Small intestine (tissue), 16 donors: ENCODE measurements at places on chromosomes 11 and 22. TPM values are rescaled to one million over a fixed set of nuclear protein-coding genes. Genes with fewer than 3 reads are reported as not detected.

GRCh38 chr11:124751391-124751740 lies 689 bp downstream of the VSIG2 start:
- no peak for DNase-seq

DNA sequence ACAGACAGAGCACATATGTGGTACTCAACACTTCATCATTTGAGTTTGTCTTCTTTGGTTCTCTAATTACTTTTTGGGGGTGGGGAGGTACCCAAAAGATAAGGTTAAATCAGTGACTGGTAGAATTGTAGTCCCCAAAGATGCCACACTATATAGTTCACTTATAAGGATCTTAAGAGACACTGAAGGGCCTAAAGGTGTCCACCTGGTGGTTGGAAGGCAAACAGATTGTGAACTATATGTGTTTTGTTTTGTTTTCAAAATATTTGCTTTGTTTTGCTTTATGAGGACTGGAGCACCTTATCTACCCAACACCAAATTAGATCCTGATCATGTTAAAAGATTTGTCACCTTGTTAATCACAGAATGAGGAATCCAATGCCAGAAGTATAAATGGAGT lies 136.1 kb downstream of the DCDC1 start:
- no peak for DNase-seq

DNA sequence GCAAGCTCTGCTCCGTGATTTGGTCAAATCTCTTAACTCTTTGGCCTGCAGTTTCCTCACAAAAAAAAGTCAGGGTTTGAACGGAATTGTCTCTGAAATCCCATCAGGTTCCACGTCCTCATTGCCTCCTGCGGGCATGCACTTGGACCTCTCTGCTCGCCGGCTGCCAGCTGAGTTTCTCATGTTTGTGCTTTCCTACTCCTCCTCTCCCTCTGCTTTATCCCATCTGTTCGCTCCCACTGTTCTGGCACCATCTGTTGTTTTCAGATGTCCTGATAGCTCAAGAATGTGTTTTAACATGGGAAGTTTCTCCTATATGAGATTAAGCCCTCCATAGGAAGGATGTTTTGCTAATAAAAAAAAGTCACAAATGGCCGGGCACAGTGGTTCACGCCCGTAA lies 49.4 kb upstream of the ARHGAP42 start:
- no peak for DNase-seq

GRCh38 chr11:114586797-114587196 lies 8.8 kb downstream of the NXPE4 start:
- no peak for DNase-seq

GRCh38 chr11:9754010-9754471 lies 90.2 kb downstream of the SWAP70 start:
- DNase-seq = peak; percentile 57

GRCh38 chr11:11540157-11540556 lies 81.6 kb downstream of the GALNT18 start:
- DNase-seq = no peak

DNA sequence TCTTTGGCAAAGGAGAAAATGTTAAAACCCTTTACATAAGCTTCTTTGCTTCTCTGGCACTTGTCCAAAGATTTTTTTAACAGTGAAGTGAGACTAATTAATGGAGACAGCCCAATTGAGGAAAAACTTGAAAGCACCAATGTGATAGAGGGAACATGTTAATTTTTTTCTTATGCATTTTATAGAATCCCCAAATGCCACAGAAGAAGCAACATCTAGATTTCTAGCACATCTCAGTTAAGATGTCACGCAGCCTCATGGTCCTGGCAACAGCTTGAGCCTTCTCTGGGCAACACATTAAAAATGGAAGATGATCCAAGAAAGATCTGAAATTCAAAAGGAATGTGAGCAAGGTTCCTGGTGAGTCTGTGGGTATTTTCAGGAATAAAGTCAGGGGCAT lies 48.5 kb downstream of the PACSIN2 start:
- DNase-seq = no peak

GRCh38 chr22:35133702-35134380 lies 67.9 kb downstream of the ISX start:
- DNase-seq = peak; percentile 54

GRCh38 chr22:39350757-39351688 lies 1.2 kb downstream of the SYNGR1 start:
- no peak for DNase-seq

GRCh38 chr22:27073601-27074425 lies 416.4 kb downstream of the MIAT start:
- DNase-seq = no peak

GRCh38 chr11:34245041-34245440 lies 112.8 kb downstream of the ABTB2 start:
- DNase-seq = no peak

DNA sequence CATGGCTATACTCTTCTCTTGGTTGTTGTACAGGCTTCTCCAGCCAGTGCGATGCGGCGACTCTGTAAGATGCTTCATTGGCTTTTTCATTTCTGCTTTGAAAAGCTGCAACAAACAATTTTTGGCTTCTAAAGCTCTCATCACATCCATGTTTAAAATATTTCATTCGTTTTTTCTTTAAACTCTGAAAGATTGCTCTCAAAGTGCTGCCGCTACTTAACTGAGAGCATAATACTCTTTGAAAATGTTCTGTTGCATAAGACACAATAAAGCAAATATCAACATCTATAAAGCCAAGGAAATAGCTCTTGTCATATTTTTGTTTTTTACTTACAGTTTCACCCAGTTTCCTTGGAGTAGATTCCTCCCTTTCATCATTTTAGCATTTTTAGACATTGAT lies 468.3 kb downstream of the TBC1D22A start:
- no peak for DNase-seq

GRCh38 chr11:34267013-34267412 lies 90.8 kb downstream of the ABTB2 start:
- DNase-seq = no peak

GRCh38 chr11:76854709-76855108 lies 6.0 kb upstream of the ACER3 start:
- no peak for DNase-seq

GRCh38 chr22:47207387-47207786 lies 444.9 kb downstream of the TBC1D22A start:
- no peak for DNase-seq

GRCh38 chr22:44930016-44930710 lies 79.6 kb downstream of the PHF21B start:
- DNase-seq = no peak

GRCh38 chr11:28476049-28476448 lies 367.9 kb downstream of the METTL15 start:
- DNase-seq = no peak

GRCh38 chr11:45078236-45079074 lies 68.0 kb upstream of the PRDM11 start:
- DNase-seq = no peak

GRCh38 chr11:10969387-10969786 lies 111.5 kb upstream of the ZBED5 start:
- no peak for DNase-seq

Gene OR52N4
- polyA plus RNA-seq = not detected

Gene C11orf42
- polyA plus RNA-seq = not detected

Gene TRPC6
- polyA plus RNA-seq = 0.22 TPM

Gene P2RY6
- polyA plus RNA-seq = 1.9 TPM
